ENCODE measurements at places on chromosomes 6 and 20.

DNA sequence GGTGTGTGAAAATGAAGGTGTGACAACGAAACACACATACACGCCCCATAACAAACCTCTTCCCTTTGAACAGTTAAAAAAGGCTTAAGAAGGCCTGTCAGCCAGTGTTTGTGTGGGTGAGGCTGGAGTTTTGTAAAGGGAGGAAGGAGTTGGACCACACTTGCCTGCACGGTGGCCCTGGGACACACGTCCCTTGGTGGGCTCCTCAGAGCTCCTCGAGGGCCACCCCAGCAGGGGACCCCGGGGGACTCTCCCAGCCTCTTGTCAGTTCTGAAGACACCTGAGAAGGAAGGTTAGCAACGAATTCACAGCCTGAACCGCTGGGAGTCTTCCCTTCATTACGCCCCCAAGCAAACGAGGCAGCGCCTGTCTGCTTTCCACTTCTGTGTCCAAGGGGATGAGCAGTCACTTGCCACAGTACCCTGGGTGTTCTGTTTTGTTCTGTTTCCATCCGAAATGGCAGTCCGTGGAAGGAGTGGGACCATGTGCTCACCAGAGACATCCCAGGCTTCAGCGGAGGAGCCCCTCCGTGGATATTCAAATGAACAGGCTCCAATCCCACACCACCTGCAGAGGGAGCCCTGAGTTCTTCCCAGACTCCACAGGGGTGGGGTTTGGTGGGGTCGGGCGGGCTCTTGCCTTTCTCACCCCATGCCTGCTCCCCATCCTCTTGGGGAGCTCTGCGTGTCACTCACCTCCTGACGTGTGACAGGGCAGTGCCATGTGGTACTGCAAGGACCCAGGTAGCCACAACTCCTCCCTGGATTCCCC, 68.6 kb downstream of the NRN1 start:
- DNase-seq = no peak

- DNase-seq = no peak
These were observed 91.5 kb downstream of the BCKDHB start for GRCh38 chr6:80197986-80198385.

DNA sequence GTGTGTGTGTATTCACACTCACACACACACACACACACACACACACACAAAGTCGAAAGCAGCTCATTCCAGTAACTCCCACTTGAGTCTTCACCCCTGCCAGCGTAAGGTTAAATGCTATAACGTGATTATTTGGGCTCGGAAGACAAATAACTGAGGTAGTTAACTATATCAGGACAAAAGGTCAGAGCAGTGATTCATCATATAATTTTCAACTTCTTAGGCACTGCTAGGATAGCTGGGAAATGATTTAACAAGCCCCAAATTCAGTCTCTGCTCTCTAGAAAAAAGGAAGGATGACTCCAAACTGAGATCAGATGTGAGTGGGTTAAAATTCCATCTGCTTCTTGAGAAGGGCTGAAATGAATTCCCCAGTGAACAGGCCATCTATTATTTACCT, 30.7 kb downstream of the HDGFL1 start:
- DNase-seq = no peak

DNA sequence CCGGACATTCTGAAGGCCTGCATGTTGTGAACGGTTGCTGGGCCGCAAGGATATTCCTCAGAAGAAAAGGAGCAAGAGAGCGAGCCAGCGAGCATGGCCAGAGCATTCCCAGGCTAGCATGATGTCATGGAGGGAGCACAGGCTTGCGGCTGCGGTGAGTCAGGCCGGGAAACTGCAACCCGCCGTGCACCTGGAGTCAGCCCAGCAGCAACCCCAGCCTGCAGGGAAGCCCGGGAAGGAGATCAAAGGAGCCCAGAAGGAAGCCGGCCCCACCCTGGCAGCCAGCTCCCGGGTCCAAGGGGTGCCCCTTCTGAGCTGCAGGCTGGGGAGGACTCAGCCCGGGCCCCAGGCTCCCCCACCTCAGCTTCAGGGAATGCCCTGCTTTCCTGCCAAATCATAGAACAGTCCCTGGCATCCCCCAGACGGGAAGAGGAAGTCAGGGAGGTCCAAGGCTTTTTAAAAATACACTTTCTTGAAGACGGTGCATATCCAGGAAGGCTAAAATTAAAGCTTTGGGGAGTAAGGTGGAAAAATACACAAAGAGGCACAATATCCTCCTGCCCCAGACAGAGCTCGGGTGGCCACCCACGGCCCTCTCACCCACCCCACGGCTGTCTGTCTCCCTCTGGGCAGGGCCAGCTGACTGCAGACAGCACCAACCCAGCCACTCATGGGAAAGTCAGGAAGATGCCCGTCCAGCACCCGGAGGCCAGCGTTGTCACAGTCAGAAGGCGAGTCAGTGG, 53.7 kb downstream of the BMP7 start:
- DNase-seq = peak; percentile 56

GRCh38 chr6:158219228-158219627, 51.1 kb downstream of the GTF2H5 start:
- peak; percentile 97 for DNase-seq

- no peak for DNase-seq
These were observed 879 bp downstream of the MEP1A start for GRCh38 chr6:46794068-46794467.

- no peak for DNase-seq
These were observed 34.4 kb downstream of the DSE start for GRCh38 chr6:116405138-116405537.

GRCh38 chr6:36327226-36327918, 9.3 kb downstream of the BNIP5 start:
- no peak for DNase-seq

DNA sequence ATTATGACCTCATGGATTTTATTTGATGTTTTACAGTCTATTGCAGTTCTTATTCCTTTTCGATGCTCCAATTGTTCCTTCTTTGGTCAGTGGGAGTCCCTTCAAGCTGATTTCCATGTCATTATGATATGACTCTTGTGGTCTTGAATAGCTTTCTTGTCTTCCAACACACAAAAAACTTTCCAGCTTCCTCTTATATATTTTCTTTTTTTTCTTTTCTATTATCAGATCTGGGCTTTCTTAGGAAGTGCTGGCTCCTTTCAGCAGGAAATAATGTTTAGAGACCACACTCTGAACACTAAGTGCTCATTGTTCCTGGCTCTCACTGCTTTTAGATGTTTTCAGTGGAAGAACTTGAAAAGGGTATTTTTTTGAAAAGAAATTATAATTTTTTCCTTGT, 3.1 kb upstream of the SLC17A1 start:
- no peak for DNase-seq

DNA sequence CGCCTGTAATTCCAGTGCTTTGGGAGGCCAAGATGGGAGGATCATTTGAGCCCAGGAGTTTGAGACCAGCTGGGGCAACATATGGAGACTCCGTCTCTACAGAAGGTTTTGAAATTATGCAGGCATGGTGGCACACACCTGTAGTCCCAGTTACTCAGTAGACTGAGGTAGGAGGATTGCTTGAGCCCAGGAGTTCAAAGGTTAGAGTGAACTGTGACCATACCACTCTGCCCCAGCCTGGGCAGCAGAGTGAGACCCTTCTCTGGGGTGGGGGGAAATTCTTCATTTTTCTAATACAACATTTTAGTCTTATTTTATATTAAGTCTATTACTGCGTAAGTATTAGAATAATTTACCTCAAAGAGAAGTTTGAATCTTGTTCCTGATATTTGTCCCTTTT, 20.1 kb upstream of the SUMO4 start:
- no peak for DNase-seq

DNA sequence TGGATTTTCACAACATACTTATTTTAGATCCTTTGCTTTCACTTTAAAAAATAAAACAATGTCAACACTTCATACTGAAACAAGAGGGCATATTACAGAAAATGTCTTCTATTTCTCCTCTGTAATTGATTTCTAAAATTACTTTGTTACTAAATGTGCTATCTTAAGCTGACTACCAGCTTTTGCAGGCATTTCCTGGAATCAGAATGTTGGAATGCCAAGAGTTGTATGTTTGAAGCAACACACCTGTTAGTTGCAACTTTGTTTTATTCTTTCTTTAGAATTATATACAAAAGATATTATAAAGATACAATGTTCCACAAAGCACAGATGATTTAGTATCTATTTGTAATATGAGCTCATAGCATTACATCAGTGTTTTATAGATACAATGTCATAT, 62.5 kb upstream of the TMEM170B start:
- no peak for DNase-seq

- DNase-seq = no peak
These were observed 30.9 kb downstream of the TMEM200A start for GRCh38 chr6:130396722-130397121.

GRCh38 chr6:170137176-170137891, 153.5 kb downstream of the DLL1 start:
- DNase-seq = no peak

- DNase-seq = no peak
These were observed 6.2 kb downstream of the BPHL start for GRCh38 chr6:3124667-3125066.

All from AG09309 (cell line).